Right hindlimb (tissue), 1 donor: ENCODE measurements at places on chromosomes 2 and 18.

DNA sequence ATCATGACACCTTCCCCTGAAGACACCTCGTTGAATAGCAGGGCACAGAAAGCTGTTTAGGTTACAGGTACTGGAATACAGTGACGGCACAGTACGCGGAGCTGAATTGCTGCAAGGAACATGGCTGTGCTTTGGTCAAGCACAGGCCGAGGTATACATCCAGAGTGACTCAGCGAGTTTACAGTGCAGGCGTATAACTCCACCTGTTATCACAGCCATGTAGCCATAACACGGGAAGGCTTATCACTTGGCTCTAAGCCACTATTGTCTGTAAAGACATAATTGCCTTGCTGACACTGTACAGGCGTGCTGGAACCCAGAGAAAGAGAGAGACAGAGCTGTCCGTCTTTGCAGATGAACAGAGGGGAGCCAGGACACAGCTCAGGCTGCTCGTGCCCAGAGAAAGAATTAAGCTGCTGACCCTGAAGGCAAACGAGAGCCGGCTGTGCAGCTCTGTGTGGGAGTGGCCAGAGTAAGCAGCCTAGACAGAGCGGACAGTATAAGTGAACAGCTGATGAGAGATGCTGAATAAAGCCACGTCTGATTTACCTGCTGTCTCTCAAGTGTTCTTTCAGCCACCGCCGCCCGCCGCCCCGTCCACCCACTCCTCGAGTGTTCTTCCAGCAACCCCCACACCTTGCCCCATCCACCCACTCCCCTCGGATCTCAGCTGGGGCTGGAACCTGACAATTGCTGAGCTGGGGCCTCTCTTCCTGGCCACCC, 87.3 kb upstream of the PPP1CB start:
- DNase-seq = peak; percentile 71

DNA sequence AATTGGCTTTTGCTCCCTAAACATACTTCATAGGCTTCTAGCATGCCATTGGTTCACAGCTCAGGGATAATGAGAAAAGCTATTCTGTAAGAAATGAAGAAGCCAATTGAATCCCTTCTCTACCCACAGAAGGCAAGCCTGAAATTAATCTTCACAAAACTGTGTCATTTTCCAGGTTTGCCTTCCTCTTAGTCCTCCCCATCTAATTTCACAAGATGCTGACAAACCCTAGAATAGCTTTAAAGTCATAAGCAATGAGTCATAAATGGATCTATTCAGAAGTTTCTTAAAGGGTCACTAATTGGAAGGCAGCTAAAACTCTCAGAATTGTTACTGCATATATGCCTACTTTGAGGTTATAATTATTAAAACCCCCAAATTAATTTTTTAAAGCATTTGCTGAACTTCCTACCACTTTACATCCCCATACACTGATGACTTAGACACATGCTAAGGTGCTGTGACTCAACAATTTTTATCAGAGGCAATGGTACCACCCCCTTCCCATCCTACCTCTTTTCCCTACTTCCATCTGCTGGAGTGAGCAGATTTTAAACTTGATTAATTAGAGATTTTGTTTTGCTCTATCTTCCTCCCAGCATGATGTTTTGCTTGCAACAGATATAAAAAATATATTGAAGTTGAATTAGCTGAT, 51.3 kb upstream of the NABP1 start:
- no peak for DNase-seq

DNA sequence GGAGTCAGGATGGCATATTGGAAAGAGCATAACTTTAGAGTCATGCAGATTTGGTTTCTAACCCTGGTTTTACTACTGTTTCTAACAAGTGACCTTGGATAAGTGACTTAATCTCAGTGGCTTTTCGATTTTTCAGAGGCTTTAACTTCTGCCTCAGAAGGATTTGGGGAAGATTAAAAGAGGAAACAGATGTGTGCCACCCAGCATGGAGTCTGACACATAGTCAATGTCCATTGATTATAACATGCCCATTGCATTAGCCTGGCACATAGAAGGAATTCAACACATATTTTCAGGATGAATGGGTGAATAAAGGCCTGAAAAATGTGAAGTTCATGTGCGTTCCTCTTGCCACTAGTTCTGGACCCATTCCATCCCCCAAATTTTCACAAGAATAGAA, 438.2 kb downstream of the EPHA4 start:
- no peak for DNase-seq

DNA sequence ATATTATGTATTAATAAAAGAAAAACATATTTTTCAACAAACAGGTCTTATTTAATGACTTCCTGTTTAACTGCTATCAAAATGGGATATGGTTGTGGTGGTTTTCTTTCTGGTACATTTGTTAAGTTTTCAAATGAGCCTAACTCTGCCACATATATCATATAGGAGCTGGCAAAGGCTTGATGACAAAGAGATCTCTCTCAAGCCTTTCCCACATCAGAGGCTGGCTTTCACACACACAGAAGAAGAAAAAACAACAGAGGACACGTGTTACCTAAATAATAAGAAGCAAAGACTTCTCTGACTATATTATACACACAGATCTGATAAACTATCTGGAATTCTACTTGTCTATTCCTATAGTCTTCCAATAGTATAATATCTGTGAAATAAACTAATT, 46.1 kb downstream of the CFAP36 start:
- DNase-seq = no peak

DNA sequence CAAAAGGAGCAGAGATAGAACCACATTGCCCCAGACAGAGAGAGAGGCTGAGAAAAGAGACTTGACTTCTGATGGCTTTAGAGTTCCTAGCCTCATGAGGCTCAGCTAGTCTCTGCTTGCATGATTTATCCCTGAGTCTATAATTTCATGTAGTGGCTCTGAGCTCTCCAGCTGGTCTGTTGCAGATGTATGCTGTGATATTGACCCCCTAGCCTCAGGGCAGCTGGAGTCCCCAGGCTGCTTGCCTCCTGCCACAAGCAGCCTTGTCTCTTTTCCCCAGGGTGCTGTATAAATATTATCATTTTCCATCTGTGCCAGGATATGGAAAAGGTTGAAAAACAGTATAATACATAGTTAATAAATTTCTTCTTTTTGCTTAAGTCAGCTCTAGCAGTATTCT, 467.6 kb upstream of the CWC22 start:
- DNase-seq = peak; percentile 27

DNA sequence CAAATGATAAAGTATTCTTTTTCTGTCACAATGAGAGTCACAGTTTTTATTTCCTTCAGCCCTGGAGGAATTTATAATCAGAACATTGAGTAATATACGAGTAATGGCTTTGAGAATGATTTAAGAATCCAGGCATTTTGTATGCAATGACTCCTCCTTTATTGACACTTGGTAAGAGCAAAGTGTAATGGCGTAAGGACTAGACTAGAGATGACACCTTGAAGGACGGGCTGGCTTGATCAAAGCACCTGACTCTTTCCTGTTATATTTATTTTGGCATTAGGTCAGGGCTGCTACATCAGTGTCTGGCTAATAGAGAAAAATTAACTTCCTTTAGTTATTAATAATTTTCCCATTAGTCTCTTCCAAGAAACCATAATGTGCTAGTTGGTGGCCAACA, 482.4 kb upstream of the GCFC2 start:
- DNase-seq = no peak

DNA sequence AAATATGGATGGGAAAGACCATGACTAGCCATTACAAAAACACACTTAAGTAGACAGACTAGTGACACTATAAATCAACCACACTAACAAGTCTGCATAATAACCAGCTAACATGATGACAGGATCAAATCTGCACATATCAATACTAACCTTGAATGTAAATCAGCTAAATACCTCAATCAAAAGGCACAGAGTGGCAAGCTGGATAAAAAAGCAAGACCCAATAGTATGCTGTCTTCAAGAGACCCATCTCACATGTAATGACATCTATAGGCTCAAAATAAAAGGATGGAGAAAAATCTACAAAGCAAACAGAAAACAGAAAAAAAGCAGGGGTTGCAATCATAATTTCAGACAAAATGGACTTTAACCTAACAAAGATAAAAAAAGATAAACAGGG, 16.3 kb downstream of the PFN4 start:
- no peak for DNase-seq

DNA sequence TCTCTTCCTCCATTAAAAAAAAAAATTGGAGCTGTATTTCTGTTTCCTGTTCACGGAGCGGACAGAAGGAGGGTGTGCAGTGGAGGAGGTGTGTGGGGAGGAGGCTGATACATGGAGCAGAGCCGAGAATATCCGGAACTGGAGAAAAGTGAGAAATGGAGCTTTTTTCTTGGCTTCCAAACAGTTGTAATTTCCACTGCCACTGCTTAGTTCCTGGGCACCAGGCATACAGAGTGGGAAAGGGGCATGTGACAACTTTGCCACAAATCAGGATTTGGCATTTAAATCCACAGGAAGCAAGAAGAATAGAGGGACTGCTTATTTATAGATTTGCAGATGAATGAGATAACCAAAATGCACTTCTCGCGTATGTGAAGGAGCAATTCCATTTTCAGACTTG, 71.2 kb downstream of the BCL11A start:
- no peak for DNase-seq

DNA sequence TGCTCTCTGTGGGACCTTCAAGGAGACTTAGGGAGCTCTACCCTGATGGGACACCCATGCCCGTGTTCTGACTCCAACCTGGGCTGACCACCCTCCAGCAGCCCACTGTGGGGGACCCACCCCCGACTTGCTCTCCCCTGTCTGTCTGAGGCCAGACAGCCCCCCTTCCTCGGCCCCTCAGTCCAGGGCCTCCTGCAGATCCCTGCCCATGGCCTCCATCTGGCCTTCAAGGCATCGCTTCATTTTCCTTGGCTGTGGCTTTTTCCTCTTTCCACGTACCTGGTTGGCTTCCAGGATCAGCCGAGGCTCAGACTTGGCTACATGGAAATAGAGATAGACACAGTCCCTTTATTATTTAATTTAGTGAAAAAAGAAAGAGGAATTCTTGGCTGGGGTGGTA, 290.0 kb downstream of the CYP26B1 start:
- DNase-seq = peak; percentile 71

DNA sequence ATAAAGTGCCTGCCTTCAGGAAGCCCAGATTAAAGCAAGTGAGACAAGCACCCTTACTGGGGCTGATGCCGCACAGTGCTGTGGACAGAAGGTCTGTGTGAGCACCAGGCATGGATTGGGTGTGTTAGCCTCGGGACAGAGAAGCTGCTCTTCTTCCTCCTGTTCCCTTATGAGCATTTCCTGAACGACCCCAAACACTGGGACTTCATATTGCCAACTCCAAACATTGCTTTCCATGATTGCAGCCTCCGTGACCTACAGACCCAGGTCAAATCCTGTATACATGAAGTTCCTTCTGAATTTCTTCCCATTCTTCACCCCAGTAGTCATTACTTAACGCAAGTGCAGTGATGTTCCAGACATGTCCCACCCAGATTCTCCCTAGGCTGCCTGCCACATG, 129.8 kb upstream of the ALKAL2 start:
- DNase-seq = no peak

- peak; percentile 32 for DNase-seq
Measured at GRCh38 chr2:124437811-124438210, 412.7 kb downstream of the CNTNAP5 start.

GRCh38 chr2:121748202-121748601, 7.2 kb upstream of the TSN start:
- DNase-seq = no peak

DNA sequence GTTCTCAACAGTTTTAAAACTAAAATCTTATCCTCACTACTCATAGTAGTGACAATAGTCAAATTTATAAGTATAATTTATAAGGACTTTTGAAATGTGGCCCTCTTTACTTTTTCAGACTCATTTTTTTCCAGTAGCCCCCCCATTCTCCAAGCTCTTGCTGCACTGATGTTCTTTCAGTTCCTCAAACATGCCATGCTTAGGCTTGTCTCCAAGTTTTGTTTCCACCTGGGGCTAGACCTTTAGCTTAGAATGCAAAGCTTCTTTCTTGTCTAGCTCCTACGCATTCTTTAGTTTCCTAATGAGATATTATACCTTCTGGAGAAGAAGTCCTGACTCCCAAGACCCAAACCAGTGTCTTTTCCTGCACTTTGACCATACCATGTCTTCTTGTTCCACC, 222.6 kb downstream of the NOL4 start:
- no peak for DNase-seq

- DNase-seq = no peak
Measured at GRCh38 chr2:155256803-155257202, 558.3 kb downstream of the KCNJ3 start.

DNA sequence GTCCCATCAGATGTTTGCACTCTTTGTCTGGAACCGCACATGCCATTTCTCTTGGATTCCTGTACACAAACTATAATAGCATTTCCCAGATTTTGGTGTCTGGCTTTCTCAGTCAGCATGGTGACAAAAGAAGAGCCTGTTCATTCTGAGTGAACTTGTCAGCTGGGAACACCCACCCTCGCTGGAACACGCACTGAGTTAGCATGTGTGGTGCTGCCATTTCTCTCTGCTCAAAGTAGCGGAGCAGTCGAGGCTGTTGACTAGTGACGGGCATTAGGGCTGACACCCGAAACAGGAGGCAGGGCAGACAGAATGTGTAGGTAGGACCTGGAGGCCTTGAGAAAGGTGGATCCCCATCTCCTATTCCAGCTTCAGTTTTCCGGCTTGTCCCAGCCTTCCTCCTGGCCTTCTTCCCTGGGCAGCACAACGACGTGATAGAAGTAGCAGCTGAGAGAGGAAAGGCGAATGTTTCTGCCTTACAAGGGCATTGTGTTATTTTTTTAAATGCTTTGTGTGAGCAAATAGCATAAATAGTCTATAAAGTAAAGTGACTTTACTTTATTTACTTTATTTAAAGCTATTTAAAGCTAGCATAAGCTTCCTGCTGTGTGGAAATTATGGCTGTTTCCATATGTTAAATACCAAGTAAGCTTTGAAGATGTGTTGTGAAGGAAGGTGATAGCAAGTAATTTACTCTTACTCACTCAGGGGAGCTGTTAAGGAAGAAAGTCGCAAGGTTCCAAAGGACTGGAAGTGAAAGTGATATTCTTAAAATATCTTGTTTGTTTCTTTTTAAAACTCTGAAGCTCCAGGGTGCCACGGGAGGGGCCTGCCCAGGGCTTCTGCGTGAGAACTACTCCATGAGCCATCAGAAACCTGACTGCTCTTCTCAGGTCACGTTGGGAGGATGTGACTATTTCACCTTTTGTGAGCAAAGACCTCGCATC, 272.6 kb downstream of the NEDD4L start:
- no peak for DNase-seq

GRCh38 chr2:3575534-3576262, 638 bp downstream of the RPS7 start:
- peak; percentile 36 for DNase-seq

DNA sequence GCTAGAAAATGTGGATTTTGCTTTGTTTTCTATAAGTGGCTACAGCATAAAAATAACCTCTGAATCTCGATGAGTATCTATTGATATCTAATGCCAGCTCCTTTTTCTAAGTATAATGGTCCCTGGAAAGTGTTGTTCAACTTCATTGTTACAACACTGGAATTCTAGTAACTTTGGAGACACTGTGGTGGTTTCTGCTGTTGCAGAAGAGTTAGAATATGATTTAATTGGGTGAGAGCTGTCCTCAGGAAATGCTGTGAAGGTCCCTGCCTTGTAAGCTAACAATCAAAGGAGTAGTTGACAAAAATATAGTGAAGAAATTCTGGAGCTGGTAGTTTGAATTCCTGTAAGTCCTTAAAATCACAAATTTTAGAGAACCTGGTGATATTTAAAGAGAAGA, 62.1 kb downstream of the C18orf63 start:
- no peak for DNase-seq
